ENCODE measurements at places on chromosomes 7 and 10. TPM values are rescaled to one million over a fixed set of nuclear protein-coding genes. Genes with fewer than 3 reads are reported as not detected.

Gene ITIH2
- total RNA-seq: not detected

Gene FAM25G
- not detected for total RNA-seq

Gene HTR5A
- not detected for total RNA-seq

Gene TUBGCP2
- total RNA-seq: 62.2 TPM

Gene TMEM236
- total RNA-seq: not detected

Gene SPDYE9
- total RNA-seq: not detected

Gene TCERG1L
- not detected for total RNA-seq

Gene ENTPD1
- total RNA-seq: not detected

Gene COL13A1
- 24.4 TPM for total RNA-seq

Gene MUC3A
- not detected for total RNA-seq

Gene IFIT2
- total RNA-seq: 2.0 TPM

Gene DLG5
- total RNA-seq: 22.6 TPM

Gene ABCB1
- total RNA-seq: not detected
